ENCODE measurements at places on chromosomes 16 and 17.

DNA sequence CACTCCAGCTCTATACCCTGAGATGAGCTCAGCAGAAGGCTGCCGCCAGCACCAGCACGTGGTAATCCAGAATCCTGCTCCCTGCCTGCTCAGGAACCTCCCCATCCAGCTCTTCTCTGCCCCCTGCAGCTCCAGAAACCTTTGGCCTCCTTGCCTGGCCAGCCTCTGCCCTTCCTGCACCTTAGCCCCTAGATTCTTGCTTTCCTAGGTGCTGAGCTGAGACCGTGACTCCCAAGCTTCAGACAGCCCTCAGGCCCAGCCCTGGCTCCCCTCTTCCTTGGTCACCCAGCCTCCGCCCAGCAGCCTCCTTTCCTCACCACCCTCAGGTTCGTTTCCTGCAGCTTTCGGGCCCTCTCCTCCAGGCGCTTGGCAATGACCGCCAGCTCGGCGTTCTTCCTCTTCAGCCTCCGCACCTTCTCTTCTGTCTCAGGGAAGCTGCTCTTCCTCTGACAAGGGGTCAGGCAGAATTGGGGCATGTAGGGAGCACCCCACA is 2.6 kb downstream of the TSPOAP1 start:
- no peak overlapping the region for H3K4me3 ChIP-seq
- DNase-seq, result no peak
- H3K27ac ChIP-seq, result no peak overlapping the region
- H3K4me1 ChIP-seq, result no peaks in the 10 kb centered on the region
- H3K27me3 ChIP-seq, result peaks cover 10% of the 10 kb centered on the region

- peaks cover 3% of the 10 kb centered on the region for H3K27me3 ChIP-seq
- H3K27ac ChIP-seq, result no peak overlapping the region
- no peak for DNase-seq
- H3K4me1 ChIP-seq, result peaks cover 6% of the 10 kb centered on the region
- H3K4me3 ChIP-seq, result no peak overlapping the region
Measured at GRCh38 chr17:11369575-11369974, 128.6 kb downstream of the SHISA6 start.

DNA sequence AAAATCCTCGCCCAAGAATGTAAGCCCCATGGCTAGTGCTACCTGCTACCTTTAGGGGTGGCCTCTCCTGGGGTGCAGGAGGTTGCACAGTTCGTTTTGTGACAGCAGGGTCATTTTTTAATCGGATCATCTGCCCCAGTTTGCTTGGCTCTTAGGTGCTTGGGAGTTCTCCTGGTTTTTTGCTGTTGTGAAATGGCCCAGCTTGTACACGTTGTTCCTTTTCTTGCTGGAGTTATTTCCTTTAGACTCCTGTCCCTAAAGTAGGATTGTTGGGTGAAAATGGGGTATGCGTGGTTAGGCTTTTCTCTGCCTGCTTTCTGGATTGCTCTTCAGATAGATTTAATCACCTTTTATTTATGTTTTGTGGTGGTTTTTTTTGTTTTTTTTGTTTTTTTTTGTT is 25.8 kb downstream of the ABCC1 start:
- no peak overlapping the region for H3K4me3 ChIP-seq
- H3K27ac ChIP-seq, result peak overlapping the region; percentile 33
- H3K36me3 ChIP-seq, result peaks cover 7% of the 10 kb centered on the region
- no peak for DNase-seq

GRCh38 chr17:10081571-10082169 is 116.7 kb downstream of the GAS7 start:
- H3K27me3 ChIP-seq, result no peaks in the 10 kb centered on the region
- peaks cover 15% of the 10 kb centered on the region for H3K4me1 ChIP-seq
- H3K27ac ChIP-seq, result no peak overlapping the region
- no peaks in the 10 kb centered on the region for H3K36me3 ChIP-seq
- DNase-seq, result no peak
- H3K4me3 ChIP-seq, result no peak overlapping the region

- H3K4me3 ChIP-seq, result no peak overlapping the region
- peaks cover 6% of the 10 kb centered on the region for H3K36me3 ChIP-seq
- H3K4me1 ChIP-seq, result peaks cover 26% of the 10 kb centered on the region
- peak overlapping the region; percentile 83 for H3K27ac ChIP-seq
- H3K27me3 ChIP-seq, result no peaks in the 10 kb centered on the region
Measured at GRCh38 chr17:60888812-60889709, 211.4 kb downstream of the BCAS3 start.

DNA sequence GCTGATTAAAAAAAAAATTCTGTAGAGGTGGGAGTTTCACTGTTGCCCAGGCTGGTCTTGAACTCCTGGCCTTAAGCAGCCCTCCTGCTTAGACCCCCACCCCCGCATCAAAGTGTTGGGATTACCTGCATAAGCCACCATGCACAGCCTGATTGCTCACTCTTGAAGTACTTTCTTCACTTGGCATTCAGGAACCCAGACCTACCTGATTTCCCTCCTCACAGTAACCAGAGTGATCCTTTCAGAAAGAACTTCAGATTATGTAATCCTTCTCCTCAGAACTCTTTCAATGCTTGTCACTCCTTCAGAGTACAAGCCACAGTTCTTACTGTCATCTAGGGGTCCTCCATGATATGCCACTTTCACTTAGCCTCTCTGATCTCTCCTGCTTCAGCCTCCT is 1.4 kb downstream of the EFCAB13 start:
- H3K4me1 ChIP-seq, result peaks cover 9% of the 10 kb centered on the region
- H3K27ac ChIP-seq, result no peak overlapping the region
- H3K27me3 ChIP-seq, result no peaks in the 10 kb centered on the region

GRCh38 chr17:17474341-17474740 is 2.5 kb upstream of the MED9 start:
- no peak overlapping the region for H3K4me3 ChIP-seq
- H3K4me1 ChIP-seq, result peaks cover 19% of the 10 kb centered on the region
- no peak overlapping the region for H3K27ac ChIP-seq
- peaks cover 33% of the 10 kb centered on the region for H3K27me3 ChIP-seq
- peaks cover 2% of the 10 kb centered on the region for H3K36me3 ChIP-seq

GRCh38 chr17:10130263-10130662 is 68.1 kb downstream of the GAS7 start:
- H3K4me3 ChIP-seq, result no peak overlapping the region
- DNase-seq, result no peak
- H3K36me3 ChIP-seq, result no peaks in the 10 kb centered on the region
- H3K27ac ChIP-seq, result no peak overlapping the region

GRCh38 chr17:77313831-77314230 is 173.1 kb downstream of the SEC14L1 start:
- no peaks in the 10 kb centered on the region for H3K27me3 ChIP-seq
- no peaks in the 10 kb centered on the region for H3K36me3 ChIP-seq
- peak; percentile 37 for DNase-seq
- H3K27ac ChIP-seq, result peak overlapping the region; percentile 96
- no peak overlapping the region for H3K4me3 ChIP-seq

DNA sequence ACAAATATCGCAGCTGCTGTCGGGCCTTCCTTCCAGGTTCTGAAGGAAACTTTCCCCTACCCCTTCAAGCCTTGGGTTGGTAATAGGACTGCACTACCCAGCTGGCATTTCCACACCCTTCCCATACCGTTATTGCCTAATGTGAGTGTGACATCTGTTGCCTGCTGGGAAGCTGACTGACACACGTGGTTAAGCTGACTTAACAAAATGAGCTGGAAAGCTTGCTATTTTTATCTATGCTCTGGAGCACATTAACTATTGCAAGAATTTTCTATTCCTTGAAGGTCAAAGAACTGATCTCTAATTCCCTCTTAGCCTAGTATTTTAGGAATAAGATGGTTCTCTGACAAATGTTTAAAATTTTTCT is 79.5 kb downstream of the PMP22 start:
- H3K36me3 ChIP-seq, result no peaks in the 10 kb centered on the region
- H3K27ac ChIP-seq, result peak overlapping the region; percentile 79
- H3K27me3 ChIP-seq, result no peaks in the 10 kb centered on the region
- DNase-seq, result no peak

- DNase-seq, result no peak
- no peaks in the 10 kb centered on the region for H3K27me3 ChIP-seq
- H3K36me3 ChIP-seq, result peaks cover 9% of the 10 kb centered on the region
- no peak overlapping the region for H3K4me3 ChIP-seq
- peaks cover 14% of the 10 kb centered on the region for H3K4me1 ChIP-seq
Measured at GRCh38 chr16:27628241-27628942, 78.4 kb downstream of the KATNIP start.

DNA sequence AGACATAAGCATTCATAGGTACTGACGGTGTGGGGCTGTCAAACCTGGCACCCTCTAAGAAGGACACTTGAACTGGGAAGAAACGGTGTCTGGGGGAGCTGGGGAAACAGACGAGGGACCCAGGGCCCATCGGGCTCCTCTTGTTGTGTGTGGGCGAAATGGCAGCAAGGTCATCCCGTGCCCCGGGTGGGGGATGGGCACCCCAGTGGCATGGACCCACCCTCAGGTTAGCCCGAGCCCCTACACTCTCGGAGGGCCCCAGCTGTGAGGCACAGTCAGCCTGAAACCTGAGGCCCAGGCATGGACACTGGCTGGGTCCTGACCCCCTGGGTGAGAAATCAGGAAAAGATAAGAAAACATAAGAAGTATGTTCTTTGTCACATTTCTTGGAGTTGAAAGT is 57.1 kb downstream of the MYO18A start:
- no peak overlapping the region for H3K4me3 ChIP-seq
- H3K27ac ChIP-seq, result no peak overlapping the region
- no peak for DNase-seq
- H3K36me3 ChIP-seq, result peaks cover 9% of the 10 kb centered on the region
- no peaks in the 10 kb centered on the region for H3K27me3 ChIP-seq
- H3K4me1 ChIP-seq, result peaks cover 3% of the 10 kb centered on the region

DNA sequence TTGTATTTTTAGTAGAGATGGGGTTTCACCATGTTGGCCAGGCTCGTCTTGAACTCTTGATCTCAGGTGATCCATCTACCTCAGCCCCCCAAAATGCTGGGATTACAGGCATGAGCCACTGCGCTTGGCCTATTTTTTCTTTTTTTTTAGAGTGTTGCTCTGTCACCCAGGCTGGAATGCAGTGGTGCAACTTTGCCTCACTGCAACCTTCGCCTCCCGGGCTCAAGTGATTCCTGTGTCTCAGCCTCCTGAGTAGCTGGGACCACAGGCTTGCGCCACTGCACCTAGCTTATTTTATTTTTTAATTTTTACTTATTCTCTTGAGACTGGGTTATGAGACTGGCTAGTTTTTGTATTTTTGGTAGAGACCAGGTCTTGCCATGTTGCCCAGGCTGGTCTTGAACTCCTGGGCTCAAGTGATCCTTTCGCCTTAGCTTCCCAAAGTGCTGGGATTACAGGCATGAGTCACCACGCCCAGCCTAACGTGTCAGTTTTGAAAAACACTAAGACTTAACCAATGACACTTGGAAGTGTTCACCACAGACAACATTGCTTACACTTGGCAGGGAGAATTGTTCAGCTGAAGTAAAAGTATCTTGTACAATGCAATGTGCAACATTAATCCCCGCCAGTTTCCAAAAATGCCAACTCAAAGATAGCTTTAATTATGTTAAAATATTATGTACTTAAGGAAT is 26.9 kb downstream of the ATAD5 start:
- no peaks in the 10 kb centered on the region for H3K27me3 ChIP-seq
- H3K4me3 ChIP-seq, result no peak overlapping the region
- H3K27ac ChIP-seq, result no peak overlapping the region
- H3K4me1 ChIP-seq, result no peaks in the 10 kb centered on the region

DNA sequence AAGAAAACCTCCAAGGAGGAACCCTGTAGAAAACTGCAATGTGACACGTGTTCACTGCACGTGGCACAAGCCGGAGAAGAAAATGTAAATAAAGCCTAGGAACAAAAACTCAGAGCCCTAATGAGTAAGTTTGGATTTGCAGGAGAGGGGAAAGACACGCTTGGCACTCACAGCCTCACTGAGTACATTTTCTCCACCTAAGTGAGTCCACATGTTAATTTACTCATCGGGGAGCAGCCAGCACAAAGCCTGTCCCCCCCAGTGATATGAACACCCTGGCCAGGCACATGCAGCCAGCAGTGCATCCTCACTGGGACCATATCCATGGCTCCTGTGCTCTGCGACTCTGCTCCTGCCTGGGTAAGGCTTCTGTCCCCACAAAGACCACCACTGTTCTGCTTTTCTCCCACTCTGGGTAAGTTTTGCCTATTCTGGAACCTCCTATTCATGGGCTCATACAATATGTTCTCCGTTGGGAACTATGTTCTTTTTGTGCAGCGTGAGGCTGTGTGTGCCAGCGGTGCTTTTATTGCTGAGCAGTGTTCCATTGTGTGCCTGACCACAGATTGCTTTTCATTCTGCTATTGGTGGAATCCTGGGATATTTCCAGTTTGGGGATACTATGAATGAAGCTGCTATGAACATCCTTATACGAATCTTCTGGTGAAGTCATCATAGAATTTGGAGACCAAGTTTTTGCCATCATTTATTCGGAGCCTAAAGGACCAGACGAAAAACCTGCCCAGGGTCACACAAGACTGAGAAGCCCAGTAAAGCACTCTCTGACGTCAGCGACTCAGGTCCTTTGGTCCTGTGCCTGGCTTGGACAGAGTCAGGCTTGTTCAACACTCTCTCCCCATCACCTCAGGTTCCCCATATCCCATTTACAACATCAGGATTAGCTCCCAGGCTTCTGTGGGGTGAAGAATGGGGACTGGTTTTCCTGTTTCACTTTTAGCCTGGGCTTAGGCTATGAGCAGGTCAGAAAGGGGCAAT is 53.3 kb downstream of the RNF112 start:
- no peaks in the 10 kb centered on the region for H3K4me1 ChIP-seq
- no peak for DNase-seq
- H3K36me3 ChIP-seq, result no peaks in the 10 kb centered on the region
- H3K4me3 ChIP-seq, result no peak overlapping the region
- no peak overlapping the region for H3K27ac ChIP-seq

- no peaks in the 10 kb centered on the region for H3K27me3 ChIP-seq
- peak overlapping the region; percentile 54 for H3K4me3 ChIP-seq
Measured at GRCh38 chr17:39393736-39394135, 7.7 kb downstream of the FBXL20 start.

DNA sequence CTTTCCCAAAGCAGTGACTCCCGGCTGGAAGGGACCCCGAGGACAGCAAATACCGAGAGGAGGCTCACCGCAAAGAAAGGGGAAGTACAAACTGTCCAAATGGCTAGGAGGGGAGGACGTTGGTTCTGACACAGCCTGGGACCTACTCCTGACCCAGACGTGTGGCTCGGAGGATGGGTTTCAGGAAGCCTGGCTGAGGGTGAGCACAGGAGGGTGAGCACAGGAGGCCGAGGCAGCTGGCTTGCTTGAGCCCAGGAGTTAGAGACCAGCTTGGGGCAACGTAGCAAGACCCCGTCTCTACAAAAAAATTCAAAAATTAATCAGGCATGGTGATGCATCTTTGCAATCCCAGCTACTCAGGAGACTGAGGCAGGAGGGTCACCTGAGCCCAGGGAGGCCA is 83.2 kb downstream of the C16orf78 start:
- H3K4me3 ChIP-seq, result no peak overlapping the region
- no peak overlapping the region for H3K27ac ChIP-seq
- no peak for DNase-seq
- peaks cover 23% of the 10 kb centered on the region for H3K27me3 ChIP-seq

All from chondrocyte (in vitro differentiated cells).